ENCODE measurements at places on chromosomes 5 and 9. TPM values are rescaled to one million over a fixed set of nuclear protein-coding genes. Genes with fewer than 3 reads are reported as not detected.

The HNRNPAB gene
- total RNA-seq, result 273 TPM

DNA sequence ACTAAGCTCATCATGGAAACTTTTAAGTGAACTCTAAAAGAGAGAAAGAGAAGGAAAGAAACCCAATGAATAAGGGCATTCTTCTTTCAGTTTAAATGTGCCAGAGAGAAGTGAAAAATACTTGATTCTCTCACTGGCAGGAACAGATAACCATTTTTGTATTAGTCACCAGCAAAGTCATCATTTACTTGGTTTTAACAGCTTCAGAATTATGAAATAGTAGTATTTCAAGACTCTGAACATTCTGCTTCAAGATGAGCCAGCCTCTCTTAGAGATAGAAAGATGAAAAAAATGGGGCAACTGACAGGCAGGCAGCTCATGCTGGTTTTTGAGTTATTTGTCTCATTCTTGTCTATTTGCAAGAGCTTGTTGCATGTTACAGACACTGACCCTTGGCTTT, 103.5 kb downstream of the GCNT1 start:
- H3K36me3 ChIP-seq, result no peaks in the 10 kb centered on the region
- no peak for DNase-seq
- no peak overlapping the region for H3K27ac ChIP-seq
- no peaks in the 10 kb centered on the region for H3K4me1 ChIP-seq

DNA sequence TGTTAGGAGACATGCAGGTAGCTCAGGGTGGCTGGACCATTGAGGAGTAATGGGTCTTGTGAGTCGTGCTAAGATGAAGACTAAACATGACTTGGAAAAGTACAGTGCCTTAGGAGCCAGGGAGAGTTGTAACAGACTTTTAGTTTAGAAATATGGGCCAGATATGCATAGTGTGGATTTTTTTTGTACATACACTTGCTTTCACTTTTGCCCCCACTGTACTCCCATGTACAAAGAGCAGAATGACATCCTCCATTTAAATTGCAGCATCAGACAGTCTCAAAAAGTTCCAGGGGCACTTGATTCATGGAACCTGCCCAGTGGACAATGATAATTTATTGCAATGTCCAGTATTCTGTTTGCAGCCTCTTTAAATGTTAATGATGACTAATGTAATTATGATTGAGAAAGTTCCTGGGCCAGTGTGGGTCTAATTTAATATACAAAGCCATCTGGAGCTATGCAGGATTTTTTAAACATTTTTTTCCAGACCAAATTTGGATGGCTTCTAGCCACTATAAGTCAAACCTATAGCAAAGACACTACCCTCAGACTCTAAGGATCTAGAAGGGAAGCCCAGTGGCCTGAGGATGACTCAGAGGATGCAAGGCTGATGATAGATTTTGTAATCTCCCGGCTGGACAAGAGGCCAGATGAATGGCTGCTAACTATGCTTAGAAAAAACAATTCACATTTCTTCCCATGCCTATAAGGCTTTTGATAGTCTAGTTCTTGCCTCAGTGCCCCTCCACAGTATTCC, 80.1 kb downstream of the TRPC7 start:
- DNase-seq, result no peak
- H3K27me3 ChIP-seq, result peaks cover 7% of the 10 kb centered on the region
- H3K4me1 ChIP-seq, result no peaks in the 10 kb centered on the region

GRCh38 chr5:100273846-100274580, 261.2 kb upstream of the FAM174A start:
- H3K27ac ChIP-seq, result no peak overlapping the region
- no peaks in the 10 kb centered on the region for H3K36me3 ChIP-seq
- H3K27me3 ChIP-seq, result no peaks in the 10 kb centered on the region
- H3K4me3 ChIP-seq, result no peak overlapping the region
- H3K4me1 ChIP-seq, result no peaks in the 10 kb centered on the region

DNA sequence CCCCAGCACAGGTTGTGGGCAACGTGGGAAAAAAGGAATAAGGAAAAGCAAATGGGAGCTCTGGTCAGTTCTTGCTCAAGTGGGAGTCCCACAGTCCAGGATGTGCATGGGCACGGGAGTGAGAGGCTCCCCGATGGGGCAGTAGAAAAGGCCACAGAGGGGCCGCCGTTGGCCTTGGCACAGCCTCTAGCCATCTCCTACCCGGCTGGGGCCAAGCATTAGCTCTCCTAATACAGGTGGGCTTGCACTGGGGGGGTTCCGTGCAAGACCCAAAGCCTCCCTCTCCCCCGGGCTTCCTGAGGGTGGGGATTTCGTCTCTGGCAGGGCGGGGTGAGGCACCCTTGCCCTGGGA, 212.2 kb upstream of the MVB12B start:
- no peaks in the 10 kb centered on the region for H3K4me1 ChIP-seq
- no peaks in the 10 kb centered on the region for H3K27me3 ChIP-seq

DNA sequence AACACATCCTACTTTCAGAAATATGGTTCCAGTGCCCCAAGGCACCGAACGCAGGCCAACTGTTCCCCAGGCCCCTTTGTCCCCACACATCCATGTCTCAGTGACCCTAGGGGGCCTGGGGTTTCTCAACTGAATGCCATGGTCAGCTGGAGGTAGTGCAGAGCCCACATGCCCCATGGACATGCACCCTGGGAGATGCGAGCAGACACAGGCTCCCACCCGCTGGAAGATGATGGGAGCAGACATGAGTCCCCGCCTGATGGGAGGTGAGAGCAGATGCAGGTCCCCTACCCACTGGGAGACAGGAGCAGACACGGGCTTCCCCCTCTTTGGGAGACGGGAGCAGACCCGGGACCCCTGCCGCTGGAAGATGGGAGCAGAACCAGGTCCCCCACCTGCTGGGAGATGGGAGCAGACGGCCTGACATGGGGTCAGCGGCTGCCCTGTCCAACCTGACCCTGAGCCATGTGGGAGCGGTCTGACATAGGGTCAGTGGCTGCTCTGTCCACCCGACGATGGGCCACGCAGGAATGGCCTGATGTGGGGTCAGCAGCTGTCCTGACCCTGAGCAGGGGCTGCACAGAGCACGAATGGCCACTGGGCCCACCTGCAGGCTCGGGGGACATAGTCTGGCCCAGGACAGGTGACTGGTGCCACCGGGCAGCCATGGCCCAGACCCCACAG, 18.4 kb downstream of the ZDHHC11B start:
- no peaks in the 10 kb centered on the region for H3K27me3 ChIP-seq
- no peak overlapping the region for H3K27ac ChIP-seq
- no peak for DNase-seq
- no peak overlapping the region for H3K4me3 ChIP-seq

DNA sequence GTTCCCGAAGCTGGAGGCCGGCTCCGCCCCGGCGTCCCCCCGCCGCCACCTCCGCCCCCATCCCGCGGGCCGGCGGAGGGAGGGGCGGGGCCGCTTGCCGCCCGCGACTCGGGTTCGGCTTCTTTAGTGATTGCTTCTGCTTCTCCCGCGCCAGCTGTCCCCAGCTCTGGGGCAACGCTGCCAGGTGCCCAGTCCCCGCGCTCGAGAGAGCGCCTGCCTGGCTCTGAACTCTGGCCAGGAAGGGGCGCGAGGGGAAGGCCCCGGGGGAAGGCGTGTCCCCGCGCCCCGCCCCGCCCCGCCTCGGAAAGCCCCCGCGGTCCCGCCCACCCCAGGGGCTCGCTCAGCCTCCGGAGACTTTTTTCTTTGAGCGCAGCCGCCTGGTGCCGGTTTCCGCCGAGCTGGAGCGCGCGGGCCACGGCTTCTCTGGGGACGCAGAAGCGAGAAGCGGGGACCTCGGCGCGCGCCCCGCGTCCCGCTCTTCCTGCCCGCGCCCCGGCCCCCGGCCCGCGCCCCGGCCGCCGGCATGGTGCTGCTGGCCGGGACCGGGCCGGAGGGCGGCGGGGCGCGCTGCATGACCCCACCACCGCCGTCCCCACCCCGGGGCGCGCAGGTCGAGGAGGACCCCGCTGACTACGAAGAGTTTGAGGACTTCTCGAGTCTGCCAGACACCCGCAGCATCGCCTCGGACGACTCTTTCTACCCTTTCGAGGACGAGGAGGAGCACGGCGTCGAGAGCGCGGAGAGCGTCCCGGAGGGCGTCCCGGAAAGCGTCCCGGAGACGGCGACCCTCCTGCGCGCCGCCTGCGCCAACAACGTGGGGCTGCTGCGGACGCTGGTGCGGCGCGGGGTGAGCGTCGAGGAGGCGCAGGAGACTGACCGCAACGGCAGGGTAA, at the start of gene ANKRD33B:
Gene ANKRD33B, plus strand, starts transcription at position 126 of the 893 bp plus-strand sequence. Its CDS starts 398 bp downstream, at position 524.
- no peaks in the 10 kb centered on the region for H3K36me3 ChIP-seq
- no peaks in the 10 kb centered on the region for H3K27me3 ChIP-seq
- H3K4me1 ChIP-seq, result peaks cover 33% of the 10 kb centered on the region
- DNase-seq, result no peak
- peak within 1 kb of the TSS; percentile 59 for H3K4me3 ChIP-seq

DNA sequence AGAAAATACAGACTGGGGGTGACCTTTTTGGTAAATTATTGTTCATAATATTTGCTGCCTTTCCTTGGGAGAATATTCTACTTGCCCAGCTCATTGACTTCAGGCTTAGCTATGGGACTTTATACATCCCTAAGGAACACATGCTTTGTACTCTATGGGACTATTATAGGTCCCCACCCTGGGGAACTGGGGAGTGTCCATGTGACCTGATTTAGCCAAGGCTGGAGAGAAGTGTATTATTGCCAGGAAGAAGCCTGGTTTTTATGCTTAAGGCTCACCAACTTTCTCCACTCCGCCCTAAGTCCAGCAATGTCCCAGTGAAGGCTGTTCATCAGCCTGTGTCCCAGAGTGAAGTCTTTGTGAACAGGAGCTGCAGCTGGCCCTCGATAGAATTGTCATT, 16.6 kb upstream of the DRD1 start:
- no peak overlapping the region for H3K4me3 ChIP-seq
- 0 out of 2 replicates have a peak, but pooled peaks cover 3% of the 10 kb centered on the region for H3K27me3 ChIP-seq
- DNase-seq, result no peak
